ENCODE measurements at places on chromosomes 3 and 15.
A peak's percentile ranks its signal among the peaks of the same experiment; 100 is the strongest.

DNA sequence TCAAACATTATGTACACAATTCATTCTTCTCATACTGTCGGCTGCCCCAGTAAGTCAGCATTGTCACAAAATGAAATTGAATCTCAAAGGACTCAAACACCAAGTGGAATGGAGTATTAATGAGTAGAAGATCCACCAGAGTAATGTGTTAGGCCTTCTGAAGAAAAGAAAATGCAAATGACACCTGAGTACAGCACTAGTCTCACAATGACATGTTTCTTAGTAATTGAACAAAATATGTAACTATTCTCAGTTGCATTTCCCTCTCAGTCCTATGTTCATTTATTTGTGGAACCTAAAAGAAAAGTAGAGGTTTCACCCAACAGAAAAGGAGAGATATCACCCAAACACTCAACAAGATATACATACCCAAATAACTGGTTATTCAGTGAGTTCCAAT, 283.9 kb upstream of the THBS1 start:
- no peak for DNase-seq

DNA sequence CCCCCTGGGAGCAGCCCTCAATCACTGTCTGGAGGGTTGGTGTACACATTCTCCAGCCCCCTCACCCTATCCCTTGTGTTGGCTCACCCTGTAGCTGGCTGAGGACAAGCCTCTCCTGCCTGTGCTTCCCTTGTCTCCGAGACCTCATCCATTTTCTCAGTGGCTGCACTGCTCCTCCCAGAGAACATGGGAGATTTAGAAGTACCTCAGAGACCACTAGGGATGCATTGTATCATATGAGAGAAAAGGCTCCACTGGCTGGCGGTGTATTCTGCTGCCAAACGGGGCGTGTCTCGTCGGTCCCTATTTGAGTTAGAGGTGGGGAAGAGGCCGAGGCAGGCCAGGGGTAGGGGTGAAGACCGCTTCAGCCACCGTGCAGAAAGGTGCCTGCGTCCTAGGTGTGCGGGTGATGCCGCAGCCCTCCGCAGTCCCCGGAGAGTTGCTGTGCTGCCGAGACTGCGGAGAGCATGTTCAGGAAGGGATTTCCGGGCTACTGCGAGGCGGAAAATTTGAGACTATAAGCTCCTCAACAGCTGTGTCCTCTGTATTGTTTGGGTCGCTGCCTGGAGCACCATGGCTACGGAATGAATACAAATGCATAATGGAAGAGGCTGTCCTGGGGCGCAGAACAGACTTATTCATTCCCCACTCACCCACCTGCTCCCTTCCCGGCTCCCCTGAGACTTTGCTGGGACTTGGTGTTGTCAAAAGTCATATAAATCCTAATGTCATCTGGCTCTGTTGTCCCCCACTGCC, 43.8 kb downstream of the SPSB4 start:
- DNase-seq, result peak; percentile 80

- DNase-seq, result no peak
Observed at GRCh38 chr15:68205954-68206539, 915 bp upstream of the CALML4 start.

GRCh38 chr15:71683411-71684274, 126.7 kb upstream of the NR2E3 start:
- DNase-seq, result no peak

DNA sequence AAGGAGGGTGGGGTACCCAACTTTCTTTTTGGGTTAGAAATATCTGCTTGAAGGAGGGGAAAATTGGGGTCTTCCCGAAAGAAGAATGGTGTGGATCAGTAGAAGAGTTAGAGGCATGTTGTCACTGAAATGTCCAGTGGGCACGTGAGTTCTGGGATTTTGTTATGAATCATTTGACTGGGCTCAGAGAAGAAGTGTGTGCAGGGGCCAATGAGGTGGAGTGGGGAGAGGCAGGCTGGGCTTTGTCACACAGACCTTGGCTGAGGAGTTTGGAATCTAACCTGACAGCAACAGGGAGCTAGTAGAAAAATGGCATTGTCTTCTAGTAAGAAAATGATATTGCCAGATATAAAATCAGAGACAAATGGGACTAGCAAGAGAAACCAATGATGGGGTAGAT, 436.8 kb downstream of the MFSD1 start:
- DNase-seq, result no peak

GRCh38 chr3:17339132-17339575, 403.3 kb downstream of the TBC1D5 start:
- DNase-seq, result no peak

GRCh38 chr3:79872483-79872882, 104.7 kb upstream of the ROBO1 start:
- DNase-seq, result peak; percentile 56

DNA sequence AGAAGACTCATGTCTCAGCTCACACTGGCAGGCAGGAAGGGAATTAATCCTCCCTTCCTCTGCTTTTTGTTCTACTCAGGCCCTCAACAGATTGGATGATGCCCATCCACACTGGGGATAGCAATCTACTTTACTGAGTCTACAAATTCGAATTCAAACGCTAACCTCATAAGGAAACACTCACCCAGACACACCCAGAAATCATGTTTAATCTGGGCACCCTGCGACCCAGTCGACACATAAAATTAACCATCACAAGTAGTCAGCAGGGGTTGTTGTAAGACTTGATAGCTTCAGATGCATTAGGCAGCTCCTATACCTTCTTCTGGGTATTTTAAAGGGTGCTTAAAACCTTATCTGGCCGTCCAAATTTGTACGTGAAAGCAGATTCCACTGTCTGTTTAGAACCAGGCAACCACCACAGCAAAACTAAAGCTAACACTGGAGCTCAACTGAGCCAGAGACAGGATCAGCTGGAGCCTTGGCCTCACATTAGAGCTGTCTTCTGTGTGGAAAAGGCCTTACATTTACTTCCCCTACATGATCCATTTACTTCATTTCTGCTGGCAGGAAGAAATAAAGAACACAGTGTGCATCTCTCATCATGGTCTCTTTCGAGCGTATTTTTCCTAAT, 407.3 kb upstream of the PPP2R3A start:
- DNase-seq, result no peak

DNA sequence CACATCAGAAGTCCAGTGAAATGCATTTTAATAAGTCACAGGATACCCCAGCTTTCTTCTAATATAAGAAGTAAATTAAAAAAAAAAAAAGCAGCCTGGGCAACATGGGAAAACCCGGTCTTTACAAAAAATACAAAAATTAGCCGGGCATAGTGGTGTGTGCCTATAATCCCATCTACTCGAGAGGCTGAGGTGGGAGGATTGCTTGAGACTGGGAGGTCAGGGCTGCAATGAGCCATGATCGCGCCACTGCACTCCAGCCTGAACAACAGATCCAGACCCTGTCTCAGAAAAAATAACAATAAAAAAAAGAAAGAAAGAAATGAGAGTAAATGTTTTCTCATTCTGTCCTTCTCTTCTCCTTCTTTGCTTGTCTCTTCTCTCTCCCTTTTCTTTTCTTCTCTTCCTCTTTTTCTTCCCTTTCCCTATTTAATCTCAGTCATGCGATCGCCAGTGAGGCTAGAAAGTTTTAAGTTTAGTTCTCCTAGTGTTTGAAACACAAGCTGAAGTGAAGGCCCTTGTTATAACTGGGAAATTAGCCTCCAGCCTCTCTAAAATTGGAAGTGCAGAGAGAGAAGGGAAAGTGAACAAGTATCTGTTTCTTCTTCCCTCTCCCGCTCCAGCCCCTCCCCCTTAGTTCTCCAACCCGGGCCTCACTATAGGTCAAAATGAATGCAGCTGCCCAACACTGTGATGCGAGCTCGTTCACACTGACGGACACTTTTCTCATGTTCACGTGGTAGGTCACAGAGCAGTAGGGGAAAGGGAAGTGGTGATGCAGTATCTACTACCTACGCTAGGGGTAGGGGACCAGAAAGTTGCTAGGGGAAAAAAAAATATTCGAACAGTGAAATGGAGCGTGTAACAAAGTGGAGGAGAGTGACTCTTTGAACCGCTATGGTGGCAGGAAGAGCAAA, 23.5 kb upstream of the TSC22D2 start:
- peak; percentile 92 for DNase-seq

GRCh38 chr3:16883057-16883722, 1.6 kb upstream of the PLCL2 start:
- DNase-seq, result peak; percentile 71

DNA sequence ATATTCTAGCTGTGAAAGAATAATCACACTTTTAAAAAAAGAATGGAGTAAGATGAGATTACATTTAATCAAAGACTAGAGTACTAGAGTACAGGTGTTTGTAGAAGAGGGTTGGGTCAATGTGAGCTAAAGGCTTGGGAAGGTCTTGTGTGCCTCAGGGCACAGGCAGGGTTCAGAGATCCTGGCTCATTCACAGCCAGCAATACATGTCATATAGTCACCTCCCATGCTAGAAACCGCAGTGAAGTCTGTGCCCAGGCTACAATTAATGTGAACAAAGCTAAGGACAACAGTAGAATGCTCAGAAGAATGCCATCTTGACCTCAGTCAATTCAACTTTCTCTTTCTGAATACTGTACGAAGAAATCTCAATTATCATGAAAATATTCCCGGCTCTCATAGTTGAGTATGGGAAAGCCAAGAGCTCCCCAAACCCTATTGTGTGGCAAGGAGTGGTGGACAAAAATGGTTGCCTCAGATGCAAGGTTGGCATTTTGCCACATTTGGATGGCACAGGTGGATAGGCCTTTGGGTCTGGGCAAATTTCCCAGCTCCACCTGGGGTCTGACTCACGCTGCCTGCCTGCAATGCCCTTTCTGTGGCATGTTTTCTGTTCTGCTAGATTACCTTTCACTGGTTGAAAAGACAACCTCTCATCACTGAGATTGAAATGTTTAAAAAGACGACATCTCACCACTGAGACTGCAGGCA, 70.2 kb downstream of the NMD3 start:
- no peak for DNase-seq
